Activated CD4-positive, alpha-beta T cell treated with anti-CD3 and anti-CD28 coated beads, Interleukin-2, amount 10 ng/mL, durations not matched to agents 24 days and 14 days (primary cell): ENCODE measurements at places on chromosomes 7 and 10.

- no peak for DNase-seq
Measured at GRCh38 chr10:29326886-29327745, 38.2 kb downstream of the LYZL1 start.

DNA sequence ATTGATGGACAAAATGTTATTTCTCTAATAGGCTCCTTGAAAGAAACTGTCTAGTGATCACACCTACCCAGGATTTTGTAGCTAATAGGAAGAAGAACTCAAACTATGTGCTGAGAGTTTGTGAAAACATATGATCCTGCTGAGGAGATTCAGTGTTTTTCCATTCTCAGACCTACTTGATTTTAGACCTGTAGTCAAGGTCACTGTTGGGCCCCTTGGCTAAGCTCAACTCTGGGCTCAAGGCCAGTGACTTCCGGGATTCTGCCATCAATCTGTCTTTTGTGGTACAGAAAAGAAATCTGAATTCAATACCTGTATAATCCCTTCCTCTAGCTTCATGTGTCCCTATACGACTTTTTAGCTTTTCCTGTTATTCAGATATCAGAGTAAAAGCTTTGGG is 79.7 kb upstream of the FERD3L start:
- DNase-seq: no peak

- DNase-seq: no peak
Measured at GRCh38 chr7:75628055-75628454, 110.7 kb downstream of the HIP1 start.

- no peak for DNase-seq
Measured at GRCh38 chr10:98344589-98345038, 70.4 kb downstream of the PYROXD2 start.

- DNase-seq: no peak
Measured at GRCh38 chr7:117480978-117481377, 1.2 kb downstream of the CFTR start.

- no peak for DNase-seq
Measured at GRCh38 chr7:79282882-79283602, 170.4 kb downstream of the MAGI2 start.

- DNase-seq: no peak
Measured at GRCh38 chr10:46307281-46308112, 20.7 kb downstream of the ANTXRL start.

DNA sequence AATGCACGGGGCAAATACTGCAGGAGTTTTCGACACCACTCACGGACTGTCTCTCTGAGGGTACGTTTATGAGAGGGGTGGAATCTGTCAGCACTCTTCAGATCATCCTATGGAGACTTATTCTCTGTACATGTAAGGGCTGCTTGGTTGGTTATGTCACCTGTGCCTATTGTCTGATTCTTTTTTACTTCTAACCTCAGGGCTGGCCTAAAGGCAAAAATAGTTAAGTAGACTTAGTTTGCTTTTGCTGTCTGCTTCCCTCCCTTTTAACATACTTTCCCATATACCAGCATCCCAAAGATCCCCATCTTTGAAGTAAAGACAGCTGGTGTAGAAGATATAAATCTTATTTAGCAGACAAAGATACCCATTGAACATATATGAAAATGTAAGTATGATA is 105.9 kb downstream of the PRKG1 start:
- DNase-seq: no peak

GRCh38 chr7:64494912-64495461 is 67.9 kb downstream of the ZNF680 start:
- no peak for DNase-seq

GRCh38 chr10:79303631-79304478 is 43.4 kb upstream of the PPIF start:
- no peak for DNase-seq

- peak; percentile 87 for DNase-seq
Measured at GRCh38 chr10:13099144-13099665, 758 bp upstream of the OPTN start.

- DNase-seq: peak; percentile 96
Measured at GRCh38 chr10:101779544-101780186, 3.6 kb downstream of the NPM3 start.

- DNase-seq: no peak
Measured at GRCh38 chr10:61047788-61048560, 104.0 kb upstream of the RHOBTB1 start.

GRCh38 chr7:140053812-140054539 is 8.8 kb downstream of the PARP12 start:
- no peak for DNase-seq

- DNase-seq: no peak
Measured at GRCh38 chr7:105635197-105635596, 53.9 kb upstream of the EFCAB10 start.

GRCh38 chr7:44712012-44712411 is 36.6 kb upstream of the ZMIZ2 start:
- DNase-seq: no peak
